ENCODE measurements at places on chromosomes 5 and 9.
A peak's percentile ranks its signal among the peaks of the same experiment; 100 is the strongest.

DNA sequence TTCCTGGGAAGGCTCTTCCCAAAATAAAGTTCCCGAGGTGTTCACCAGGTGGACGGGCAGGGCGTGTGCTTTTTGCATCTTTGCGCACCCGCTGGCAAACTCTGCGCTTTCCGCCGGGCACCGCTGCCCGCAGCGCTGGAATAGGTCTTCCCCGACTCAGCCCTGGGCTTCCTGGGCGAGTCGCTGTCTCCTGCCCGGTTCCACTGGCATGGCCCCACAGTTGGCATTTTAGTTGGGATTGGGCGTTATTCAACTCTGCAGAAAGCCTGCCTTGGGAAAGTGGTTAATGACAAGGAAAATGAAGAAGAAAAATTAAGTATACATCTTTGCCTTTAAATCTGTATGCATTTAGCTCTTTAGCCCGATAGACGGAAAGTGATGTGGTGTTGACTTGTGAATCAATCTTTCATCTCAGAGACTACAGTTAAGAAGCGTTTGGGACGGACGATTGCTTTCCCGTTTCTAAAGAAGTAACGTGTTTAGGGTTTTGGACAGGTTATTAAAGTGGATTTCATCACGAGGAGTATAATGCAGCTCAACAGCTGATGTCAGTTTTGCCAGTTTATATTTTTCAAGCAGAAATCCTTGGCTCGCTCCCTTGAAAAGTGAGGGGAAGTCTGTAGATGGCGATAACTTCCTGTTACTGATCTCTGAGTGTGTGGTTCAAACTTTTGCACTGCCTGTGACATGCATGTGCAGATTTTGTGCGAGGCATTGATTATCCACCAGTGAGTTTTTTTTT is 946 bp downstream of the ADCY2 start:
- H3K27ac ChIP-seq: no peak overlapping the region
- H3K4me3 ChIP-seq: peak overlapping the region; percentile 28
- H3K36me3 ChIP-seq: no peaks in the 10 kb centered on the region
- DNase-seq: no peak

- DNase-seq: no peak
- H3K4me1 ChIP-seq: peaks cover 16% of the 10 kb centered on the region
- no peak overlapping the region for H3K4me3 ChIP-seq
These were observed 156.2 kb downstream of the RGS3 start for GRCh38 chr9:113619491-113620376.

GRCh38 chr5:1754531-1755220 is 45.0 kb downstream of the MRPL36 start:
- no peaks in the 10 kb centered on the region for H3K27me3 ChIP-seq
- H3K27ac ChIP-seq: no peak overlapping the region
- H3K4me1 ChIP-seq: no peaks in the 10 kb centered on the region
- no peak for DNase-seq
- H3K36me3 ChIP-seq: no peaks in the 10 kb centered on the region

GRCh38 chr5:172802567-172803176 is 31.4 kb upstream of the ERGIC1 start:
- peaks cover 19% of the 10 kb centered on the region for H3K4me1 ChIP-seq
- no peak for DNase-seq
- H3K36me3 ChIP-seq: no peaks in the 10 kb centered on the region
- no peaks in the 10 kb centered on the region for H3K27me3 ChIP-seq
- no peak overlapping the region for H3K4me3 ChIP-seq
- peak overlapping the region; percentile 19 for H3K27ac ChIP-seq

GRCh38 chr5:55052383-55052931 is 28.4 kb downstream of the GZMK start:
- no peaks in the 10 kb centered on the region for H3K36me3 ChIP-seq
- H3K4me1 ChIP-seq: no peaks in the 10 kb centered on the region
- H3K27me3 ChIP-seq: 0 out of 2 replicates have a peak, but pooled peaks cover 2% of the 10 kb centered on the region
- no peak overlapping the region for H3K27ac ChIP-seq
- H3K4me3 ChIP-seq: no peak overlapping the region
- no peak for DNase-seq

GRCh38 chr9:98807070-98807813 is at the start of gene GALNT12:
GALNT12 (plus strand) TSS chr9:98807670; CDS start chr9:98807699, 29 bp downstream.
- no peak within 1 kb of the TSS for H3K27ac ChIP-seq
- DNase-seq: no peak
- H3K27me3 ChIP-seq: peaks cover 2% of the 10 kb centered on the region
- H3K36me3 ChIP-seq: peaks cover 4% of the 10 kb centered on the region
- peak within 1 kb of the TSS; percentile 47 for H3K4me3 ChIP-seq

DNA sequence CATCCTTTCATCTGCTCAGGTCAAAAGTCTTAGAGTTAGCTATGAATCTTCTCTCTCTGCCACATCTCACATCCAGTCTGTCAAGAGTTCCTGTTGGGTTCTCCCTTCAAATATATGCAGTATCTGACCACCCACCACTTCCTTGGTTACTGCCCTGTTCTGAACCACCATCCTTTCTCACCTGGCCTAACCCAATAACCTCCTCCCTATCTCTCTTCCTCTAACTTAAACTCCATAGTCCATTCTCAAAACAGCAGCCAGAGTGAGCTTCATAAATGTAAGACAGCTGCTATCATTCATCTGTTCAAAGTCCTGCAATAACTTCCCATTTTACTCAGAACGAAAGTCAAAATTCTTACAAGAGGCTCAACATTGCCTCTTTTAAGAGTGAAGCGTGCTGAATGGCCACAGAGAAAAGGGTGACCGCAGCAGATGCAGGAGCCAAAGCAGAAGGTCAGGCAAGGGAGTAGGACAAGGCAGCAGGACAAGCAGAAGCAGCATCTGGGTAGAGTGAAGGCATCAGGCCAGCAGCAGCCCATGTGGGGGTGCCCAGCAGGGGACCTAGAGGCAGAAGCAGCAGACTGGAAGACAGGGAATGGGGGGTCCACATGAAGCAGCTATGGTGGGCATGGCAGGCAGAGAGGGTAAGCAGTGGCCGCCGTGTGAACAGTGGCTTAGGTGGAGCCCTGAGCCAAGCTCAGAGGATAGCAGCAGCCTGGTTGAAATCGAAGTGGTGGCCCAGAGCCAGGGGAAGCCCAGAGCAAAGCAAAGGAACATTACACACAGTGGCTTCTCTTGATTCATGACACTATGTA is 39.3 kb upstream of the CDC42SE2 start:
- H3K27me3 ChIP-seq: no peaks in the 10 kb centered on the region
- DNase-seq: no peak
- no peaks in the 10 kb centered on the region for H3K4me1 ChIP-seq
- H3K4me3 ChIP-seq: no peak overlapping the region
- H3K36me3 ChIP-seq: no peaks in the 10 kb centered on the region

GRCh38 chr5:71828291-71829040 is 109.4 kb downstream of the CARTPT start:
- H3K27ac ChIP-seq: no peak overlapping the region
- H3K27me3 ChIP-seq: no peaks in the 10 kb centered on the region
- DNase-seq: no peak
- no peaks in the 10 kb centered on the region for H3K4me1 ChIP-seq
- H3K4me3 ChIP-seq: no peak overlapping the region
- no peaks in the 10 kb centered on the region for H3K36me3 ChIP-seq

DNA sequence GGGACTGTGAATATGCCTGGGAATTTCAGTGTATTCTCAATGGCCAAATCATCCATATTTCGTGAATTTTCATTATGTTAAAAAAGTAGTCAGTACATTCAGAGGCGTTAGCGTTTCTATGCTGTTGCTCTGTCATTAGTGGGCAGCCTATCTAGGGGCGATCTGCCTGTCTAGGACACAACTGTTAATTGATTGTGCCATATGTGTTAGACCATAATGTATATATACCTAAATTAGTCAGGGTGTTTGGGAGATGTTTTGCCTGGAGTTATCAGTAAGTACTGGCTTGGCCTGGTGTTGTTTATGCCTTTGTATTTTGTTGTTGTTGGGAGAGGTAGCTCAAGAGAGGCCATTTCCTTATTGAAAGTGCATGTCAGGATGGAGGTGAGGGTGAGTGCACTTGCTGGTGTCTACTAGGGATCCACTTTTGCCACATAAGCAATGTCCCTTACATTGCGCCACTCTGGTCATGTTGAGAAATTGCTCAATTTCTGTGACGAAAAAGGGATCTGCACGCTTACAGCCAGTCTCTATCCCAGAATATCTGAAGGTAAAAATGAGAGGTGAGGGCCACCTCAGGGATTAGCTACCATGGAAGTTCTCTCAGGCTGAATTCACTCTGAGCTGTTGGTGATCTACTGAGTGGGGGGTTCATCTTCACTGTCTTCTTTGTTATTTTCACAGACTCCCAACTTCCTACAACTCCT is 123.3 kb downstream of the ST8SIA4 start:
- H3K27me3 ChIP-seq: no peaks in the 10 kb centered on the region
- H3K4me3 ChIP-seq: no peak overlapping the region
- H3K27ac ChIP-seq: no peak overlapping the region
- no peaks in the 10 kb centered on the region for H3K4me1 ChIP-seq

DNA sequence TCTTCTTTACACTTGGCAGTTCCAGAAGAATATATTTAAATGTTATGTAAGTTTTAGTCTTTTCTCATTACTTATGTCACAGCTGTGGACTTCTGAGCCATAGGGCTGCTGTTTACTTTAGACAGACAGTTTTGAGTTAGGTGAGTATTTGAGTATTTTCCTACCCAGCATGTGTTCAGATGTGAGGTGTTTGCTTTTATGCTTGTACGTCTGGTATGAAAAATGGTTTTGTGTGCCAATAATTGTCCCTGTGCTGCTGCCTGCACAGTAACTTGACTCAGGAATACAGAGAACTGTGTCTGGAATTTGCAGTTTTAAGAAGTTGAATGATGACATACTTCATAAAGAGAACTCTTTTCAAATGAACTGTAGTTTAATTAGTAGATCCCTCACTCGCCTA is 20.8 kb downstream of the MEGF10 start:
- H3K27me3 ChIP-seq: peaks cover 8% of the 10 kb centered on the region
- no peaks in the 10 kb centered on the region for H3K4me1 ChIP-seq
- no peak overlapping the region for H3K4me3 ChIP-seq
- DNase-seq: no peak
- no peaks in the 10 kb centered on the region for H3K36me3 ChIP-seq

- no peak for DNase-seq
- no peak overlapping the region for H3K4me3 ChIP-seq
- no peaks in the 10 kb centered on the region for H3K4me1 ChIP-seq
- no peaks in the 10 kb centered on the region for H3K36me3 ChIP-seq
- H3K27ac ChIP-seq: no peak overlapping the region
- H3K27me3 ChIP-seq: no peaks in the 10 kb centered on the region
These were observed 181.2 kb downstream of the MACROH2A1 start for GRCh38 chr5:135217669-135218485.

GRCh38 chr9:4750023-4750673 is 9.1 kb upstream of the AK3 start:
- no peak overlapping the region for H3K4me3 ChIP-seq
- DNase-seq: no peak
- H3K27ac ChIP-seq: no peak overlapping the region

- H3K27ac ChIP-seq: no peak overlapping the region
- H3K36me3 ChIP-seq: no peaks in the 10 kb centered on the region
- no peaks in the 10 kb centered on the region for H3K4me1 ChIP-seq
- no peak for DNase-seq
These were observed 84.7 kb upstream of the TNFSF8 start for GRCh38 chr9:115015018-115015635.

GRCh38 chr5:2917093-2917492 is 165.6 kb upstream of the IRX2 start:
- H3K36me3 ChIP-seq: no peaks in the 10 kb centered on the region
- no peaks in the 10 kb centered on the region for H3K4me1 ChIP-seq
- H3K27ac ChIP-seq: no peak overlapping the region
- H3K27me3 ChIP-seq: no peaks in the 10 kb centered on the region
- no peak overlapping the region for H3K4me3 ChIP-seq

DNA sequence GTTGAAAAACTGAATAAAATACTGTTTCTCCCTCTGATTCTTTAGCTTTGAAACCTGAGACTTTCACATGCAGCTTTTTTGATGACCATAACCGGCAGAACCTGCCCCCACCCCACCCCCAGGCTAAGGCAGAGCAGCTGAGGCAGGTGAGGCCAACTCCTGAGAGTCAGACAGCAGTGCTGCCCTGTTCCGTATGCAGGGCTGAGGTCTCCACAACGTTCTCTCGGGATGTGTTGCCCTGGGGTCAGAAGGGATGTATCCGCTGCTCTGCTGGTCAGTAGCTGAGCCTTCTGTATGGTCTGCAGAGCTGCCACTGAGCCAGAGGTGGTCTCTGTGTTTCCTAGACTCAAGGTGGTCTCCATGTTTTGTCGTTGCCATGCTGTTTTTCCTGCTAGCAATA is 190.5 kb downstream of the AOPEP start:
- no peaks in the 10 kb centered on the region for H3K27me3 ChIP-seq
- DNase-seq: no peak
- H3K4me1 ChIP-seq: peaks cover 85% of the 10 kb centered on the region
- no peaks in the 10 kb centered on the region for H3K36me3 ChIP-seq
- H3K4me3 ChIP-seq: no peak overlapping the region

- peaks cover 6% of the 10 kb centered on the region for H3K27me3 ChIP-seq
- DNase-seq: peak; percentile 33
- H3K27ac ChIP-seq: no peak overlapping the region
- H3K36me3 ChIP-seq: no peaks in the 10 kb centered on the region
- peaks cover 10% of the 10 kb centered on the region for H3K4me1 ChIP-seq
These were observed 1.9 kb upstream of the CNTFR start for GRCh38 chr9:34591248-34591916.

- H3K36me3 ChIP-seq: no peaks in the 10 kb centered on the region
- H3K27ac ChIP-seq: peak overlapping the region; percentile 82
- no peaks in the 10 kb centered on the region for H3K27me3 ChIP-seq
These were observed 480.6 kb downstream of the NR2F1-AS1 start for GRCh38 chr5:93100428-93100827.

DNA sequence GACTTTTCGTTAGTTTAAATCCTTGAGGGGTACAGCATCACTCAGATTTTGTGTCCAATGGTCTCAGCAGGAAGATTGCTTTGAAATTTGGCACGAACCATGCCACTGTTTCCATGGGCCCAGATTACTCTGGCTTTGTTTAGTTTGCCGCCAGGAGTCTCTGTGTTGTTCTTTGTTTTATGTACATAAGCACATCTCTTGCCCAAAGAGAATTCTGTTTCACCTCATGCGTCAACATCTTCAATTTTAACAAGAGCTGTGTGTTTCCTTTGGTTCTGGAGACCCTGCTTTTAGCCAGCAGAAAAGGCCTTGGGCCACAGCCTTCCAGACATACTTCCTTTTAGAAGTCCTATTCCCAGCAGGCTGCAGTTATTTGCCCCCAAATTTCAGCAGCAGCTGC is 62.4 kb downstream of the TNPO1 start:
- no peaks in the 10 kb centered on the region for H3K27me3 ChIP-seq
- H3K27ac ChIP-seq: no peak overlapping the region
- no peak for DNase-seq
- H3K4me1 ChIP-seq: no peaks in the 10 kb centered on the region
- H3K36me3 ChIP-seq: peaks cover 70% of the 10 kb centered on the region
- H3K4me3 ChIP-seq: no peak overlapping the region

DNA sequence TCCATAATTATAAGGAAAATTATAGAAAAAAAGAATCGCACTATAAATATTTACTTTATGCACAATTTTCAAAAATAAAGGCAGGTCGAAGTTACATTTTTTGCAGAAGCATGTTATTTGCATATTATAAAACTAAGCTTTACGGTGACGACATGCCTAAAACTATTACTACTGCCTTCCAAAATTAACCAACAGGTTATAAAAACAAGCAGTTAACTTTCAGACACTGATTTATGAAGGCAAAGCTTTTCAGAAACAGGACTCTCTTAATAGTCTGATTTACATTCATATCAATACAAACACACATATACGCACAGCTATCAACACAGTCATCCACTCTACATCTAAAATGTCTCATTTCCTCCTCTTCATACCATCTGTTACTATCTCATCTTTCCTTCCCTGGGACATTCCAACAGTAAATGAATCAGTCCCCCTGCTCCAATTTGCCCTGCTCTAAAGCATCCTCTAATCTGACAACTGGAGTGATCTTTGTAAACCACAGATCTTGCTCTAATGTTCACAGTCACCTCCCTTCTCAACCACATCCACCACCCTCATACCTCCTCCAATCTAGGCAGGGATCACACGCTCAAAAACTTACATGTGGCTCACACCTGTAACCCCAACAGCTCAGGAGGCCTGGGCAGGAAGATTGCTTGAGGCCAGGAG is 21.6 kb downstream of the FBXW11 start:
- peaks cover 30% of the 10 kb centered on the region for H3K4me1 ChIP-seq
- peak overlapping the region; percentile 61 for H3K27ac ChIP-seq
